ENCODE measurements at places on chromosomes 11 and 22.

GRCh38 chr11:72981971-72982685, 160.0 kb downstream of the FCHSD2 start:
- DNase-seq = no peak

DNA sequence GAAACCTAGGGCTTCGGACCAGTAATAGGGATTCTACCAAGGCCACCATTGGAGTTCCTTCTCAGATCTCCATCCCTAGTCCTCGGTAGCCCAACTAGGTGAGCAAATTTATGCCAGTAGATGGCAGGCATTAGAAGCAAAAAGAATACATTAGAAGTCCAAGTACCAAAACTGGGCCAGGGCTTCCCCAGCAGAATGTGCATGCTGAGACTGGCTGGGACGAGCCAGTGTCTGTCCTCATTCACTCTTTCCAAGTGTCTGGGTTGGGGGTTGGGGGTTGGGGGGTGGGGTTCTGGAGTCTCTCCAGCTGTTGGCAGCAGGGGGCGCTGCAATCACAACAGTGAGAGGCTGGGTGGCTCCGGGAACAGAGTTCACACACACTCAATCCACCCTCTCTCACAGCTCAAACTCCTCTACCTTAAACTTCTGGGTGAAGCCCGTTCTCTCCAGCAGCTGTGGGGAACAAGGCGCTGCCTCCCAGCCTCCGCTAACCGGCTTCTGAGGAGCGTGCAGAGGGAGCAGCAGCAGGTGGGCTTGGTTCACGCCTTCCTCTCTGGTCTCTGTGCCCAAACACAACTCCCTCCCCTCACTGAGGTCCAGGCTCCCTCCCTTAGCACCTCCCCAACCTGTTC, 57.5 kb downstream of the BTG4 start:
- DNase-seq = no peak

DNA sequence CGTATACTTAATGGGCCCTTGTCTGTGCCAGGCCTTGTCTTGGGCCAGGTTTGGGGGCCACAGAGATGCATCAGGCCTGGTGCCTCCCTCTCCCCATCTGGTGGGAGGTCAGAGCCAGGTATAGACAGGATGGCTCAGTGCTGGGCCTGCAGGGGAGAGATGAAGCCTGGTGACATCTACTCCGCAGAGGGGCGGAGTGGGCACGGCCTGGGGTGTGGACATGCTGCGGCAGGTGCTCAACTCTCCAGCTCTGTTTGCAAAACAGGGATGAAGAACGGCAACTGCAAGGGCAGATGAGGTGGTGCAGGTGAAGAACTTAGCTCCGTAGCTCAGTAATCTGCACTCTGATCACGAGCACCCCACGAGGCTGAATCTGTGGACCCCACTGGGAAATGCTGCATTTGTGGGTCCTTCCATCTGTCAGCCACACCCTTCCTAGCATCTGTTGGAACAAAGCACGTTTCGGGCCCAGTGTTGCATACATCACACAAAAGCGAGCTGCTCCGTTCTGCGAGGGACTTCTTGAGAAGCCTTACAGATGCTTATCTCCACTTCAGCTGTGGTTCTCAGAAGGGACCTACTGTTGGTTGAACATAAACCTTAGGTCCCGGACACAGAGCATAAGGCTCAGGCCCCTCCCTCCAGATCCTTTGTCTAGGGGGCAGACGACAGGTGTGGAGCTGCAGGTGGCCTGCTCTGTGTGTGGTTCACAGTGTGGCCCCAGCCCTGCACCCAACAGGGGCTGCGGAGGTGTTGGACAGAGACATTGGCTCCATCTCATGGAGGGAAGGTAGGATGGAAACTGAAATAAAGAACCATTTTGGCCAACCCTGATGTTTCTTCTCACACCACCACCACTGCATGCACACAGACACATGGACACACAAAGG, 78.3 kb downstream of the LRRC32 start:
- no peak for DNase-seq

GRCh38 chr11:64790205-64791095, 12.1 kb upstream of the SF1 start:
- no peak for DNase-seq

DNA sequence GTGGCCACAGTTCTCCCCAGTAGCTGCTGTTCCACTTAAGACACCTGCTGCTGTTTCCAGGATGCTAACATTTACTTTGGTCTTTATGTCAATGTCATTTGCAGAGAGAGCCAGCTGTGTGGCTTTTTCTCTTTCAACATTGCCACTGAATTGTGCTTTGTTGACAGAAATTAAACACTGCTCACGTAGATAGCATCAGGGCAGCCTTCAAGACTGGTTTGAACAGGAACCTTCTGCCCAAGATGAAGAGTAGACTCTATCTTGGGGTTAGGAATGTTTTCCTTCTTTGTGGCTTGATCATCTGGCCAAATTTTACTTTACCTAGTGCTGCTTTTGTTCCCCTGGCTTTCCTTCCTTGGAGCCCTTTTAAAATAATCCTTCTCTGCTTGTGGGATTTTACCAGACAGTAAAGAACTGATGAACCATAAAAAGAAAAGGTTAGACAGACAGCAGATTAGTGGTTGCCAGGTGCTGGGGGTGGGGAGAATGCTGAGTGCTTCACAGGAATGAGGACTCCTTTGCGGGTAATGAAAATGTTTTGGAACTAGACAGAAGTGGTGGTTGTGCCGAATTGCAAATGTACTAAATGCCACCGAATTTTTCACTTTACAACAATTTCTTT, 22.7 kb upstream of the XBP1 start:
- DNase-seq = no peak

- no peak for DNase-seq
These were observed 11.6 kb downstream of the CDPF1 start for GRCh38 chr22:46238541-46238940.

DNA sequence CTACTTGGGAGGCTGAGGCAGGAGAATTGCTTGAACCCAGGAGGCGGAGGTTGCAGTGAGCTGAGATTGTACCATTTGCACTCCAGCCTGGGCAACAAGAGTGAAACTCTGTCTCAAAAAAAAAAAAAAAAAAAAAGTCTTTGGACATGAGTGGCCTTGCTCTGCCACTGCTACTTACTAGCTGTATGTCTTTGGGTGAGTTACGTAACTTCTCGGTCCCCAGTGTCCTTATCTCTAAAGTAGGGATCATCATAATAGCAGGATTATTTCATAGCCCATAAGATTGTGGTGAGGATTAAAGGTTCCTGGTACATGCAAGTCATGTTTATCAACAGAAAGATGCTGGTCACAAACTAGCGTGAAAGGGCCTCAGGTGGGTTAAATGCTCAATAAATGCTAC, 53.9 kb upstream of the HEPHL1 start:
- DNase-seq = no peak

DNA sequence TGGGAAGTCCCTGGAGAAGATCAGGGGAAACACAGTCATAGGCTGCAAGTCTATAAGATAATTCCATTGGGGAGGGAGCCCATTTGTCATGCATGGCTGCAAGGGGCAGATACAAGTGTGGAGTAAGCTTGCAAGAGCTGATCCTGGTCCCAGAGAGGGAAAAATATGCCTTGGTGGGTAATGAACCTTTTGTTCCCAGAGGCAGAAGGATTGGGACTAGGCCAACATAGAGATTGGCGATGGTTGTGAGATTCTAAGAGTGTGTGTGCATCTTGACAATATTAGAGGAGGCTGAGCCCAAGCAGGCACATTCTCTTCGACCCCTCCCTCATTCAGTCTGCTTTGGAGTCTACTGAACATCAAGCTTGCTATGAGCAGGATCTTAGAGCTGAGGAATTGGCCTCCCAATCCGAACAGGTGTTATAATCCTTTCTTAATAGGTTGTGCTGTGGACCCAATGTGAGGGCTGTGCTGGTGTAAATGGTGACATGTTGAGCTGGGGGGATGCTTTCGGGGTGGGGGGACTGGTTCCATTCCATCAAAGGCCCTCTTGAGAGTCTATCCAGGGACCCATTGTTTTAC, 18.4 kb downstream of the MIAT start:
- DNase-seq = no peak

DNA sequence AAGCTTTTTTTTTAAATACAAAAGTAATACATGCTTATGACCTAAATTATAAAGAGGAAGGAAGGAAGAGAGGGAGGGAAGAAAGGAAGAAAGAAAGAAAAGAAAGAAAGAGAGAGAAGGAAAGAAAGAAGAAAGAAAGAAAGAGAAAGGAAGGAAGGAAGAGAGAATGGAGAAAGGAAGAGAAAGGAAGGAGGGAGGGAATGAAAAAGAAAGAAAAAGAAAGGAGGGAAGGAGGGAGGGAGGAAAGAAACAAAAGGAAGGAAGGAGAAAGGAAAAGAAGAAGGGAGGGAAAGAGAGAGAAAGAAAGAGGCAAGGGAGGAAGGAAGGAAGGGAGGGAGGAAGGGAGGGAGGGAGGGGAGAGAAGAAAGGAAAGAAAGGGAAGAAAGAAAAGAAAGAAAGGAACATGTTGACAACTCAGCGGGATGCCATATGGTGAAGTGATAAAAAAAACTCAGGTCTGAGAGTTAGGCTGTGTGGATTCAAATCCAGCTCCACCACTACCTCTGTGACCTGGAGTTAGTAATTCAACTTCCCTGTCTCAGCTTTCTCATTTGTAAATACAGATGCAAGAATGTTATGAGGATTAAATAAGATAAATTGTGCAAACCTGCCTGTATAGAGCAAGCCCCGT, 9.6 kb upstream of the EED start:
- DNase-seq = no peak

GRCh38 chr22:44409974-44410316, 88.1 kb downstream of the RTL6 start:
- no peak for DNase-seq

DNA sequence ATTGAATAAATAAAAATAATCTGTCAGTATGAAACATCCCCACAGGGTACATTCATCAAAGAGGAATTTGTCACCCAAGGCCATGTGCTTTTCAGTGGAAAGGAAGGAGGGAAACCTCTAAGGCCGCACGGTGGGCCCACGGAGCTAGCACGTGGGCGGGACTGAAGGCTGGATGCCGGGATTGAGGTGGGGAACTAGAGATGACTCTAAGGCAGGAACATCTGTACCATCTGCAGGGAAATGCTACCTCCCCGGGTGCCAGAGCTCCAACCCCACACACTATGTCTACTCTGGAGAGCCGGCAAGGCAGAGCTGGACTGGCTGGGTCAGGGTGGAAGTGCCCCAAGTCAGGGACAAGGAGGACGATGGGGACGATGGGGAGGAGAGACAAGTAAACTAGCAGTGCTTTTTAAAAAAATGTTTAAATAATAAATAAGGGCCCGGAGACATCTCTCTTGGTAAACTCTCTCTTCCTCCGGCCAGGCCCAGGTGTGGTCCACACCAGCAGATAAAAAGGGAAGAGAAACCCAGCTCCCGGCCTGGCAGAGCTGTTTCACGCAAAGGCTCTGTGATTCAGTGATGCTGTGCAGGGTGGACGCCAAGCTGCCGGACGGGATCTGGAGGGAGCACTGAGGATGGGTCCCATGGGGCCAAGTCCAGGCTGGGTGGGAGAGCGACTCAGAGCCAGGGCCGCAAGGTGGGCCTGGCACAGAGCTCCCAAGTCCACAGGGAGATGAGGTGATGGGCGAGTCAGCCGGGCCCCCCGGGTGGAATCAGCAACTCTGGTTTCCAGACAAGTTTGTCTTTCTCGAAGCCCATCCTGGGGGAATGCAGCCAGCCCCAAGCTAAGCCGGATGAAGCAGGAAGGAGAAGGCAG, 5.8 kb downstream of the LIF start:
- no peak for DNase-seq

DNA sequence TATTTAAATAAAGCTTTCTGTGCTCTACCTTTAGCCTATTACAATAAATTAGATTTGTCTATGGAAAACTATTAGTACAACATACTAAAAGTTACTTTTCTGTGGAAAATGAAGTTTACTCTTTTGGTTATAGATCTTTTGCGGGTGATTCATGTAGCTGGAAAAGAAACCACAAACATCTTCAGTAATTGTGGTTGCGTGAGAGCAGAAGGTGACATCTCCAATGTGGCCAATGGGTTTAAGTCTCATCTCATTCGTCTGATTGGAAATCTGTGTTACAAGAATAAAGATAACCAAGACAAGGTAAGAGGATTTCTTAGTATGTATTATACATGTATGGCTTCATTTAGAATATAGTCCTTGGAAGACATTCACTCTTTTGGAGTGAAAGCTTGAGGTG, 68.6 kb downstream of the ATXN10 start:
- no peak for DNase-seq

DNA sequence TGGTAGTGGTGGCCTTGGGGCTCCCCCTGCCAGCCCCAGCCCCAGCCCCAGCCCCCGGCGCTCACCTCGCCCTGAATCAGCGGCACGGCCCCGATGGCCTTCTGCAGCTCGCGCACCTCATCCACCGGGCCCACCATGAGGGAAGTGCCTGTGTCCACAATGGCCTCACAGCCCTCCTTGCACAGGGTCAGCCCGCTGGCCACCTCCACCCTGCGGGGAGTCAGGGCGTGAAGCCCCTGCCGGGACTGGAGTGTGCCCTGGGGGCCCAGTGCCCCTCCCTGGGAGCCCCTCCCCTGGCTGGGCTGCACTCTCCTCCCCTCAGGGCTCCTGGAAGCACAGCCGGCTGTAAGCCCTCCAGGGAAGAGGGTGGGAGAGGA, 3.5 kb upstream of the IFITM10 start:
- no peak for DNase-seq

GRCh38 chr11:111455291-111456085, 56.7 kb downstream of the BTG4 start:
- no peak for DNase-seq

GRCh38 chr22:48563118-48563965, 1264.3 kb downstream of the BRD1 start:
- DNase-seq = no peak

- no peak for DNase-seq
These were observed 104.7 kb upstream of the PITPNB start for GRCh38 chr22:28023774-28024173.

- DNase-seq = no peak
These were observed 319.8 kb downstream of the DLG2 start for GRCh38 chr11:85307366-85307765.

DNA sequence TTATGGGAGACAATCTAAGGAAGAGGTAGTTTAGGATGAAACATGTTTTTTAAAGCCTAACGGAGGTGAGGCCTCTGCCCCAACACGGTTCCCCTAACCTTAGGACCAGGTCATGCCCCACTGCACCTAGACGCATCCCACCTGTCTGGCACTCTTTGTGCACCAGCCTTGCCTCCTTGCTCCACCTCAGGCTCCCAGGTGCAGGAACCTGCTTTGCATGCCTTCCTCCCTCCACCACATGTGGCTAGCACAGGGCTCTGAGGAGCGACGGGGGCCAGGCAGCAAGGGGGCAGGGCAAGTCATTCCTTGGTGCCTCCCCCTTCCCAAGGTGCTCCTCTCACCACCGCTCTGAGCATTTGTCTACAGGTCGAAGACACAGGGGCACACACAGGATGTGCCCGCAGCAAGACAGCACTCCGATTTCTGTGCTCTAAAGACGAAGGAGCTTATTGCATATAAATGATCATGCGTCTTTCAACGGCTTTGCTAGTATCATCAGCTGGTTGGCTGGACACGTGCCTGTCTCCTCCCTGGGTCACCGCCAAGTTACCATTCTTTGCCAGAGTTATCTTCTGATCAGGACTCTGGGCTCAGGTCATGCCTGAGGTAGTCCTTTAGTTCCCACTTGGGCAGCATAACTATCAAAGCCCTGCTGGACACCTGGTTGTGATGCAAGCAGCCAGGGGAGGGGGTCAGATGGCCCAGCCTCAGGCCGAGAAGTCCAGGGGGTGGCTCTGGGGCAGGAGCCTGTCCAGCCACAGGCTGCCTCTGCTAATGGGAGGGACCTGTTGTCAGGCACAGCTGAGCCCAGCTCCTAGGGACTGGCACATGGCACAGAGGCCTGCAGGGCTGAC, 172.0 kb upstream of the NTM start:
- DNase-seq = no peak

GRCh38 chr11:70244698-70245097, 25.8 kb upstream of the PPFIA1 start:
- no peak for DNase-seq

GRCh38 chr11:18046116-18046777, at the start of gene TPH1:
Gene TPH1, minus strand, starts transcription at chr11:18046269. Its CDS starts 5,507 bp downstream, at chr11:18040762.
- DNase-seq = no peak

Measured in T-helper 2 cell (primary cell).